Psoas muscle (tissue), 8 donors: ENCODE measurements at places on chromosomes 4 and X.

GRCh38 chrX:151973851-151974335 is 583 bp downstream of the GABRE start:
- DNase-seq, result peak; percentile 17

DNA sequence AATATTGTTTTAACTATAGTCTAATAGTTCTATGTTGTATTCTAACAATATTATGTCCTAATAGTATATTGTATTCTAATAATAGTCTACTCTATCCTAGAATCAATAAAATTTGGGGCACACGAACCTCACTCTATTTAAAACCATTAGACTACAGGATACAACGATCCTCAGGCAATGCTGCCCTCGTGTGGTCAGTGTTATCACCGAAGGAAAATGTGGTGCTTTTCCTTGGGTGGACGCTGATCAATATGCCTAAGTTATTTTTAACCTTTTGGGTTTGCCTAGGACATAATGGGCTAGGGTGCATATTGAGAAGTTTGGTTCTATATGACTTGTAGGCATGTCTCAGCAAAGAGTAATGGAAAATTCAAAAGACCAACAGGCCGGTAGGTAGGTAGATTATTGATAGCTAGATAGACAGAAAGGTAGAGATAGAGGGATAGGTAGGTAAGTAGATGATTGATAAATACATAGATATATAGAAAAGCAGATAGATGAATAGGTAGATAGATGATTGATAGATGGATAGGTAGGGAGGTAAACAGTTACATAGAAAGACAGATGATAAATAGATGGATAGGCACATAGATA is 75.1 kb downstream of the PRKX start:
- DNase-seq, result peak; percentile 16

GRCh38 chrX:153687121-153688039 is at the start of gene SLC6A8:
Gene SLC6A8, plus strand, starts transcription at chrX:153687926. Its CDS starts 649 bp downstream, at chrX:153688575.
- peak; percentile 88 for DNase-seq

- no peak for DNase-seq
Measured at GRCh38 chrX:154800478-154801210, 4.6 kb downstream of the MPP1 start.

DNA sequence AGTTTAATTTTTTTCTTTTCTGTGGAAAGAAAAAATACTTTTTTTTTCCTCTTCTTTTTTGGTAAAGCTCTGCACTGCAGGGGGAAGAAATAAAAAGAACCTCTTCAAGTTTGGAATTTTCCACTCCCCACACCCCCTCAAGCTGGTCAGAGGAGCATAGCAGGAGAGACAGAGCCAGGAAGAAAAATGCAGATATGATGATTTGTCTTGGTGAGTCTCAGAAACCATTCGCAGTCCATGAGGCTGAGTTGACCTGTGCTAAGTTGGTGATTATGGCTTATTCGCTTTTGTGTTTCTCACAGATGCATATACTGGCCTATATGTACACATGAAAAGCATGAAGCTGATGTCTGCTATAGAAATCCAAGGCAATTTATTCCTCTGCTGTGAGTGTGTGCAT is 205.9 kb downstream of the LDB2 start:
- DNase-seq, result no peak

GRCh38 chrX:129976441-129976840 is 6.0 kb upstream of the BCORL1 start:
- DNase-seq, result no peak

DNA sequence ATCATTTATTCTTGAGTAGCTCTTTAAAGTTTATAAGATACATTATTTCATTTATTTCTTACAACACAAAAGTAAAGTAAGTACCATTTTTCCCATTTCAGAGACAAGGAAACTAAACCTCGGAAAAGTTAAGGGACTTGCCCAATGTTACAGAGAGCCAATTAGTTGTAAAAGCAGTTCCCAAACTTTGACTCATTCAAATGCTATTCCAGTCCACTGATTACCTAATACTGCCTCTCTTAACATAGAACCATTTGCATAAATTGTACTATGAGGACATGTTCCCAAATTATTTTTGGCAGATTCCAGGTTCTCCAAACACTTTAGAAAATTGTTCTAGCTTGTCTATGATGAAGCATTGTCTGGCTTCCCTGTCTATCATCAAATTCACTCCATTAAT is 45.6 kb upstream of the GRIA3 start:
- DNase-seq, result no peak

DNA sequence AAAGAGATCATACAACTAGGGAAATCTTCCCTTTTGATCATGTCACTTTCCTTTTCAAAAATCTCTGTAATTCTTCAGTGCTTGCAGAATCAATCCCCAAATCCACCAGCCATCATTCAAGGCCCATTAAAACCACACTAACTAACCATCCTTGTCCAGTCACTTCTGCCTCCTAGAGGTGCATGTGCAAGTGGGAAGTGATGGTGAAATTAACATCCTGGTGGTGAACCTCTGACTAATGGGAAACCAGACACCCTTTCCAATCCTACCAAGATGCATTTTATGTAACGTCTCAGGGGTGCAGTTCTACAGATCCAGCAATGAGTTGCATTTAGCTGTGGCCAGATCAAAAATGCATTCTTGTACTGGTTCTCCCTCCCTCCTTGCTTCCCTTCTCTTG is 341.8 kb downstream of the RAPGEF2 start:
- no peak for DNase-seq

DNA sequence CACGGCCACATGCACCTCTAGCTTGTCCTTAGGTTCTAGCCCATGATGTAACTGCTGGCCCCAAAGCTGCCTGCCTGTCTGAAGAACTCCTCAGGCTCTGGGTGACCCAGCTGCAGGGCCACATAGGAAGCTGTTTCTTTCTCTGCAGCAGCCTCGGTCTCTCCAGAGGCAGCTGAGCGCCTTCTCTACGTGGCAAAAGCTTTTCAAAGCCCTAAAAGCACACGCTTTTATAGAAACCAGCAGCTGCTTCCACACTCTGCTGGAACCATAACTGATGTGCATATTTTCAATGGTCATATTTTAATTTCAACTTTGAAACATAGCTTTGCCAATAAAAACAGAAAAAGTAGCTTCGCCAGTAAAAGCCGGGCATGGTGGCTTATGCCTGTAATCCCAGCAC is 37.4 kb downstream of the FAM53A start:
- no peak for DNase-seq

DNA sequence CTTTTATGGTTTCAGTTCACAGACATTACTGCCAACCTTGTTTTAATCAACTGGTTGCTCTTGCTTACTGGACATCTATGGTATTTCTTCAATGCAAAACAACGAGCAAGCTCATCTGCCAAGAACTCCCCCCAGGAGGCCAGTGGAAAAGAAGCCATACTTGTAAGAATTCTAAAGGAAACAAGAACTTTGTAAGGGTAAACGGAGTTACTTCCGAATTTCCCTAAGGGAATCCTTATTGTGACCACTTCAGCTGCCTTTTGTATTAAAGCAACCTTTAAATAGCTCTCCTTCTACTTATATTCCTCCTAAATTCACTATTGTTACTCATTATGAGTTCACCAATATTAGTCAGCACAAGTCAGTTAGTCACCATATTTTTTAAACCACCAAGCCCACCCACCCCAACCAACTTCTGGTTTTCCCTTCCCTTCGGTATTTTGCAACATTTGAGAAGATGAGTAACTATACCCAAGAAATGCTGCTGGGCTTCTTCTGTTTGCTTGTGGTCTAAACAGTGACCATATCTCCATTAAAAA is 602.8 kb upstream of the DIPK2B start:
- no peak for DNase-seq

- no peak for DNase-seq
Measured at GRCh38 chrX:101708163-101708562, 48.5 kb upstream of the ARMCX2 start.

DNA sequence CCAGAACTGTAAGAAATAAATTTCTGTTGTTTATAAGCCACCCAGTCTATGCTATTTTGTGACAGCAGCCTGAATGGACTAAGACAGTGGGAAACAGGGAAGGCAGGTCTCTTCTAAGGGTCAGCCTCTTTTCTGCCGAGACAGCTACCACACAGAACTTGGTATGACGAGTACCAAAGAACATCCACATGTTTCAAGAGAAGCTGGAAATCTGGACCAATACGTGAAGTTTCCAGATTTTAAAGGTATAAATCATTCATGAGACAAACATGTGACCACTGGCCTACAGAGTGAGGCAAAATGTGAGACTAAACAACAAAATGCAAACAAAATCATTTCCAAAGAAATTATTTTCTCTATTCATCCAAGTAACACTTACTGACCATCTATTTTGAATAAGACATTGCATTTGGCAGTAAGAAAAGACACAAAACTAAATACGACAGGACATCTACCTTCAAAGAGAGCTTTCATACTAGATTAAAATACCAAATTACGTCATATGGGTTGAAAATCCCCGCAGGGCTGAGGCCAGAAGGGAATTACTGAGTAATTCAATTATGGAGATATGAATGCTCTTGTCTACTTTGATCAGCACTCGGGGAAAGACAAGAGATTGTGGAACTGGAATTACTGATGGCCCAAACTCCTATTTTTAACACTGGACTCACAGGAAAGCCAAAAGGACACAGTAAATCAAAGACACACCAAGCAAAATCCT is 7.2 kb downstream of the SCARB2 start:
- DNase-seq, result no peak

DNA sequence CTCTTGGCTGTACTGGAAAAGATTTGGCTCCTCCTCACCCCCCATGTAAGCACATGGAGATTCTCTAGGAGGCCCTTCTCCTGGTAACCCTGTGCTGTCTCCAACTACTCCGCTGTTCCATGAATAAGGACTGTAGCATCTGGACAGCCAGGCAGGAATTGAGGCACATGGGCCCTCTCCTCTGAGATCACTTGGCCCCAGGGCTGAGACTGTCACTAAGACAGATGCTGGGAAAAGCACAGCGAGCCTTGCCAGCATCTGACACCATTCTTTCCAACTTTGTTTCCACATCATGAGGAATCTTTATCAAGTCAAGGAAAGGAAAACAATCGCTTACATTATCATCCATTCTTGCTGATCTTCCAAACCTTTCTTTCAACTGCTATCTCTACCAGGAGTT is 222.6 kb upstream of the INTU start:
- DNase-seq, result peak; percentile 23

DNA sequence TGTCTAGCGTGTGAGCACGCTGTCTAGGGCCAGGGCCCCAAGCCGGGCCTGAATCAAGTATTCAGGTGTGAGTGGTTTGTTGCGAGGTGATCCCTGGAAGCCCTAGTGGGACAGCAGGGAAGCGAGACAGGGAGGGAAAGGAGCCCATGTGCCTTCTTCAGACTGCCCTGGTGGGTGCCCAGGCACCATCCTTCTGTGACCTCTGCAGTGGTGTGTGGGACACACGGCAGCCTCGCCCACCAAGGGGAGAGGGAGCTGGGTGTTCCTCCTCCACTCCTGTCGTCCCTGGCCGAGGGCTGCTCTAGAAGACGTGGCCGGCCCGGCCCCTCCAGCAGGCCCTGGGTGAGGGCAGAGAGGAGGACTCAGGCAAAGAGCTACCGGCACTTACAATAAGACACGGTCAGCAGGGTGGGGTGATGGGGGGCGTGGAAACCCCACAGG is 47.4 kb downstream of the HTRA3 start:
- DNase-seq, result no peak

DNA sequence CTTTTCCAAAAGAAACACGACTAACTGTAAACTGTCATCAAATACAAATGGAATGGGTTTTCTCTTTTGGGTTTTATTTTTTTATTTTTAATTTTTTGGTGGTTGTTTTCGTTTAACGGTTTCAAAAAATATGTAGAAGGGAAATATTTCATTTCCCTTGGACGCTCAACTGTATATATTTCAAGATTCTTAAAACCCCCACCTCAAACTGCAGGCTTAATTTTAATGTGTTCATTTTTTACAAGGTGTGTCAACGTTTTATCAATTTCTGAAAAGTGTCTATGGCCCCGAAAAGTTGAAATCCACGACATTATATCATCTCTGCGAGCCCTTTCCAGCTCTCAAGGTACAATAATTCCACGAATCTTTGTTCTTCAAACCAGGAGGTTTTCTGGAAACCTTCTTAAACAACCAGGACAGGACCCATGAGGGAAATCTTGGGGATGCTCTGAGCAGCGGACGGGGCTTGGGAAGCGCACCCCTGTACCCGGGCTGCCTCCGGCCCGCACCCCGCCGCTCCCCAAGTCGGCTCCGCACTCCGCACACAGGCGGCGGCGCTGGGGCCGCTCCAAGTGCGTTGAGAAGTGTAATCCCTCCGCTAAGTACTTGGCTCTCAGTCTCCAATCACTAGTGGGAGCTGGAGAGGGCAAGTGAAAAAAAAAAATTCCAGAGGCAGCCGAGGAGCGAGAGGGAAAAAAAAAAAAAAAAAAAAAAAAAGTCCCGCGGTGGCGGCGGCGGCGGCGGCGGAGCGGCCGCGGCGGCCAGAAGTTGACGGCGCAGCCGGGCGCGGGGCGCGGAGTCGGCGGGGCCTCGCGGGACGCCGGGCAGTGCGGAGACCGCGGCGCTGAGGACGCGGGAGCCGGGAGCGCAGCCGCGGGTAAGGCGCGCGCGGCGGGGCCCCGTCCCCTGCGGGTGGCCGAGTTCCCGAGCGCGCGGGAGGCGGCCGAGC is at the start of gene BMPR1B:
Gene BMPR1B, plus strand, starts transcription at position 764 of the 949 bp plus-strand sequence. CDS start 346,470 bp downstream, outside the sequence.
- no peak for DNase-seq

GRCh38 chrX:29671421-29671820 is 543.9 kb upstream of the MAGEB2 start:
- no peak for DNase-seq

- no peak for DNase-seq
Measured at GRCh38 chrX:43176686-43177085, 398.7 kb upstream of the PPP1R2C start.

DNA sequence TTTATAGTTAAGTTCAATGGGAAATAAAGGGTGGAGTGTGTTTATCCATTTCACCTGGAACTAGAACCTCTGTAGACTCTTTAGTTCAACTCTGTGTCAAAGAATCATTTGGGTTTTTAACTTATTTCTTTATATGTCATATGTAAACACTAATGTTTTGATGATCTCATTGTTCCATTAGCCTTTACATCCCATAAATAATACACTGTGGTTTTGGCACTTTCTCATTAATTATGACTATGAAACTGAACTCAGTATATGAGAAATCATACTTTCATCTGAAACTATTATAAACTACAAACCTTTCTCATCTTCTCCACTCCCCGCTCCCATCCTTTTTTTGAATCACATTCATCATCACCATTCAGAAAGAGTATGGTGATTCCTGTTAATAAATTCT is 31.0 kb downstream of the F8 start:
- DNase-seq, result no peak

- DNase-seq, result no peak
Measured at GRCh38 chrX:54208531-54208930, 25.5 kb upstream of the FAM120C start.

DNA sequence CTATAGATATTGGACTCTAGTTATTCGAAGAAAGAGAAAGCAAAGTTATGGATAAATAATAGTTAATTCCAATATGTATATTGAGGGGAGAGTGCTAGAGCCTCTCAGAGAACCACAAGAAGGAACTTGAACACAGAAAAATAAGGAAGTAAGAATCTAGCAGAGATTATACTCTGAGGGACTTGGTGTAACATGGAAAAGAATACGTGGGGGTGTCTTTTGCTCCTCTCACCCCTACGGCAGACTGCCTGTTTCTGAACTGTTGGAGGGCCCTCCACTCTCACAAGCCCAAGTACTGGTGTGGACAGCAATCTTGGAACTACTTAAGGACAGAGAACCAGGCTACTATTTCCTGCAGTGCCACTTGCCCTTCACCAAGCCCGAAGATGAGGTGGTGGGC is 1174.4 kb upstream of the PCDH10 start:
- DNase-seq, result no peak

GRCh38 chr4:133402616-133403015 is 253.5 kb downstream of the PCDH10 start:
- no peak for DNase-seq
